Ovary (tissue), 10 donors: ENCODE measurements at places on chromosomes 1 and 21.

- no peak for DNase-seq
Measured at GRCh38 chr1:71001624-71002023, 46.0 kb downstream of the PTGER3 start.

GRCh38 chr1:40122855-40123254 is 25.8 kb upstream of the PPT1 start:
- no peak for DNase-seq

DNA sequence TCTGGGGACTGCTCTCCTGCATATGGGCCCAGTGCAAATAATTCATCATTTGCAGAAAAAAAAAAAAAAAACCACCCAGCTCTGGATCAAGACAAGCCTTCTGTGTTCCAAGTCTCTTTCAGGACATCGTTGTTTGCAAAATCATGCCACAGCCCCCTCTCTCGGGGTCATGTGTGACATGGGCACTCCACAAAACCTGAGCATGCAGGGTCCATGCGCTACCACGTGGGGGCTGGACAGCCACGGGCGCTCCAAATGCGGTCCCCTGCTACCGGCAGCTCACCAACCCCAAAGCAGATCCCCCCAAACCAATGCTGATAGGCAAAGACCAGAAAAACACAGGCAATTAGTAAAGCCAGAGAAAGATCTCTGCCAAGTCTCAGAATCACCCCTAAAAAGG is 17.6 kb downstream of the NPHP4 start:
- no peak for DNase-seq

DNA sequence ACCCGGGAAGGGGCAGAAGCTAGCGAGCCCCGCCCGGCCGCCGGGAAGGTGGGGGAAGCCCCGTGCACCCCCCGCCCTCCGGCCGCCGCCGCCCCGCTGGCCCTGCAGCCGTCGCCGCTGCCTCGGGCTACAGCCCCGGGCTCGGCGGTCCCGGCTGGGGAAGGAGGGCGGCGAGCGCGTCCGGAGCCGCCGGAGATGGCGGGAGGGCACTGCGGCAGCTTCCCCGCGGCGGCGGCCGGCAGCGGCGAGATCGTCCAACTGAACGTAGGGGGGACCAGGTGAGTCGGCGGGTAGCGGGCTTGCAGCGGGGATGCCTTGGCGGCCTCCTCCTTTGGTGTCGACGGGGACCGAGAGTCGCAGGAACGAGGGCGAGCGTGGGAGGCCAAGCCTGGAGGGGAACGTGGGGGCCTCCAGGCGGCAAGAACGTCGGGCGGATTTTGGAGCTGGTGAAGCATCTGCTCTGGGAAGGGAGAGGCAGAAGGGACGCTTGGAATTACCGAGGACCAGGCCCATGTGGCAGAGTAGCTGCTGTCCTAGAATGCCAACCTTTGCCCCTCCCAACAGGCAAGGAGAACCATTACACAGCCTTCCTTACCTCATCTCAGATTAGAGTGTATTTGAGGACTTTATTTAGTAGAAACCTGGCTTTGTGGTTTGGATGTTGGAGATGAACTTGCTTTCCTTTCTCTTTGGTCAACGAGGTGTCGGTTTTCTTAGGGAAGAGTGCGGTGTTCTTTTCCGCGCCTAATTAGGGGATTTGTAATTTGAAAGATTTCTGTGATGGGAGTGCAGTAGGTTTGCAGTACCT is 591 bp downstream of the KCTD3 start:
- peak; percentile 36 for DNase-seq

DNA sequence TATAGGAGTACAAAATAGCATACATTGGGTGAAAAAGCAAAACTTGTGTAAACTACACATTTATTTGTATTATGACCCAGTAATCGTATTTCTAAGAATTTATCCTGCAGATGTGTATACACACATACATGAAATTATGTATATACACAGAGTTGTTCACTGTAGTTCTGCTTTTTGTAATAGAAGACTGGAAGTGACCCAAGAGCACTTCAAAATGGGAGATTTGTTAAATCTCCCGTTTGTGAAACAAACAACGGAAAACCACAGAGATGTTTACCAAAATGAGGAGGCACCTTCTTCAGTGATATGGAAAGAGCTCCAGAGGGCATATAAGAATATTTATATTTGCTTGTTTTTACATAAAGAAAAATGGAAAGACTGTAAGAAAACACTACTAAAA is 18.0 kb upstream of the MNDA start:
- no peak for DNase-seq

DNA sequence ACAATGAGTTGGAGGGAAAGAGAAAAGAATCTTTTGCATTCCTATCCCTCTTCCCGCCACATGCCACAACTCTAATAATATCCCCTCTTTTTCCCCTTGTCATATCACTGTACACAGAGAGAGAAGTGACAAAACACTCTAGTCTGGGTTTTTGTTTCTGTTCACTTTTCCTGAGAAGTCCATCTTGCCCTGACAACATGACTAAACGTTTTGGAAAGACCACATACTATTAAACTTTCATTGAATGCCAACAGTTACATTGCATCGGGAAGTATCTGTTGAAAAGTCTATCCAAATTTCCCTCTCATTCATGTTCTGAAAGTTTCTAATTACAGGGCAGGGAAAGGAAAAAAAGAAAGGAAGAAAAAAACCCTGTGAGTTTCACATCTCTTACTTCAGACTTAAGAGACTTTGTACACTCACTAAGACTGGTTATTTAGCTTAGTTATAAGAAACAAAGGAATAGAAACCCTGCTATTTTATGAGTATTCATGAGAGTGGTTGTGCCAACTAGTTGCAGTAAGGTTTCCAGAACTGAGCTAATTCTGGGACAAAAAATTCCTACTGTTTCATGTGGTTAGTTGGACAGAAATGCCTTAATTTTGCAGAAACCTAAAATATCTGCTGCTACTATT is 16.9 kb downstream of the PLA2G4A start:
- DNase-seq = no peak

DNA sequence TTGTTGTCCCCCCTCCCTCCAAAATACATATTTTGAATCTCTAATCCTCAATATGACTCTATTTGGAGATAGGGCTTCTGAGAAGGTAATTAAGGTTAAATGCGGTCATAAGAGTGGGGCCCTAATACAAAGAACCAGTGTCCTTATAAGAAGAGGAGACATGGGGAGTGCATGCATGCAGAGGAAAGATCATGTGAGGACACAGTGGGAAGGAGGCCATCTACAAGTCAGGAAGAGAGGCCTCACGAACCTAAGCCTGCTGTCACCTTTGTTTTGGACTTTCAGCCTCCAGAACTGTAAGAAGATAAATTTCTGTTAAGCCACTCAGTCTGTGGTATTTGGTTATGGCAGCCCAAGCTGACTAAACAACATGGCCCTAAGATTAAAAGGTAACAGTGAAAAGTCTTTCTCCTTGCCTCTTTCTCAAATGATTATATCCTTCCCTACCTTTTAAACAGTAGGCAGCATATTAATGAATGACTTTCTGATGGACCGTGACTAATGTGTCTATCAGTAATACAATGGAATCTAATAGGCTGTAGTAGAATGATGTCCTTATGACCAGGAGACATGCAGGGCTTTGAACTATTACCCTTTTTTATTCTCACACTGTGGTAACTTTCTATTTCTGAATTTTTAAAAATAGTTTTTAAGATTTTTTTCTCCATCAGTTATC is 40.6 kb upstream of the ST6GALNAC3 start:
- DNase-seq = no peak

DNA sequence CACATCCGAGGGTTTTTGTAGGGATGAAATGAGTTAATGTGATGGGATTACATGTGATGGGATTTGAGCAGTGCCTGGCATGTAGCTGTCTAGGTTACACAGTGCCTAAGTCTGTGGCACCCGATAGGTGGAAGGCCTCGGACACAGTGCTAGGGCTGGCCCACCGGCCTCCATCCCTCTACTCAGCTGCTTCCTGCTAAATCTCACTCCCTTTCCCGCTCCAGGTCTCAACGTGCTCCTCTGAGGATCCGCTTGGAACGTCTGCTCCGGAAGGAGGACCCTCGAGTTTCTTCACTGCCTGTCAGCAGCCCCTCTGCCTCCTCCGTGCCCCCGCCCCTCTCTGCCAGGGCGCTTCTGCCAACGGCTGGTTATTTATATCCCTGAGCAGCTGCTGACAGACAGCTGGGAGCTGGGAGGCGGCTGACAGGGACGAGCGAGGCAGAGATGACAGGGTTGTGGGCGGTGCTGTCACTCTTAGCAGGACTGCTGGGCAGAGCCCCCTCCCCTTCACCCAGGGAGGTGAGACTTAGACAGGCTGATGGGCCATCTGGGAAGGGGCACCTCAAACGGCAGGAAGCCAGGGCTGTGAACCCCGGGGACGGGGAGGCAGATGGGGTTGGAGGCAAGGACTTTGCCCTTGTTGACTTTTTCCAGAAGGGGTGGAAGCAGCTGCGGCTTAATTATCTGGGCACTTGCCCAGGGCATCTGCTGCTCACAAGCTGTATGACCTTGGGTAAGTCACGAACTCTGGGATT is 26.6 kb upstream of the LRRN2 start:
- DNase-seq = no peak

GRCh38 chr21:43596616-43597015 is 62.7 kb downstream of the HSF2BP start:
- DNase-seq = no peak

DNA sequence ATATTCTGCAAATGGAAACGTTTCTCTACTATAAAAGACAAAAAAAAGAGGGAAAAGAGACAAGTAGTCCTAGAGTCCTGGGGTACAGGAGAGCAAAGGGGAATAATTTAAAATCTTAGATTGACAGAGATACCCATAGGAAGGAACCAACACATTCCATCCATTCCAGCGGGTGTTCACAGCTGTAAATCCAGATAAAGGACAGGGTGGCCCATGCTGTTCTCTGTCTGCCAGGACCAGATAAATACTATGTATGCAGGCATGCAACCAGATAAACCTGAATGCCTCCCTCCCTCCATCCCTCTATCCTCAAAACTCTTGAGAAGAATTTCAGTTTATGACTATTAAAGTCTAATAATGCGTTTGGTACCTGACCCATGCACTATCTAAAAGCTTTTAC is 131.8 kb downstream of the PTPN14 start:
- DNase-seq = no peak

DNA sequence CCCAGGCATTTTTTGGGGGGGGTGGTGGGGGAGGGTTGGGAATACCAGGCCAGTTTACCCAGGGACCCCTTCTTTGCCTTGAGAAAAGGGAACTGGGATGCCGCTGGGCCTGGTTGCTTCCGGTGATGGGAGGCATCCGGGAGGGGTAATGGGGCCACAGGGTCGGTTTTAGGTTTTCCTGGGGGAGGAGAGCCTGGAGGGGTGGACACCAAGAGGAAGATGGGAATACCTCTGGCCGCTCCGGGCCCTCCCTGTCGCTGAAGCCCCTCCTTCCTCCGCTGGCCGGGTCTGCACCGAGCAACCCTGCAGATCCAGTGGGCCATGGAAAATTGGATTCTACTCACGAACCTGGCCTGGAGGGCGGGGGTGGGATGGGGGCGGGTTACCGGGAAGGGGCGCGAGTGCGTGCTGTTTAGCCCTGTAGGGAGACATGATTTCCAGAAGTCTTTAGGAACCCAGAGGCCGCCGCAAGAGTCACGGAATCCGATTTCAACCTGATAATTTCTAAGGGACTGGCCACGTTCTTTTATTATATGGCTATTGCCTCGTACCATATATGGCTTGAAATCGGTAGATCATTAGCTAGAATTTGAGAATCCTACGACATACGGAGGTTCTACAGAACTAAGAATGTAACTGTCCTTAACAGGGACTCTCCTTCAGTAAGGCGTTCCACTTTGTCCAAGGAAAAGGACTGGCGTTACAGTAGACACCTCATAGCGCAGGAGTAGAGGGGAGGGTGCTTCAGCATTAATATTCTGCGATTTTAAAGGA is 749 bp downstream of the AKIRIN1 start:
- no peak for DNase-seq

- no peak for DNase-seq
Measured at GRCh38 chr21:31514598-31514997, 144.9 kb upstream of the SOD1 start.

DNA sequence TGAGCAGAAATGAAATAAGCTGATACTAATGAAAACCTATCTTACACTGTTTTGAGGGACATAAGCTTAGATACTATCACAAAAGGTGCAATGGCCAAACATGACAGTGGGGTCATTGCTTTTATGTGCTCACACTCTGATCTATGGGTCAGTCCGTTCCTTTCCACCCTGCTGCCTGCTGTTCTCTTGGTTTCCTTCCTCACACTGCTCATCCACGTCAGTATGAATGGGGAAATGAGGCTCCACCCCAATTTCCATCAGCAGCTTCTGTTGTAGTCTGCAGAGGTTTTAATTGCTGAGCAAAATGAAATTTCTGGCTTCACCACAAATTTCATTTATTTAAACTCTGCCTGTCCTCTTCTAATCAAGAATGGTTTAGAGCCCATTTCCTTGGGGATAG is 155.2 kb downstream of the GABPA start:
- DNase-seq = no peak

DNA sequence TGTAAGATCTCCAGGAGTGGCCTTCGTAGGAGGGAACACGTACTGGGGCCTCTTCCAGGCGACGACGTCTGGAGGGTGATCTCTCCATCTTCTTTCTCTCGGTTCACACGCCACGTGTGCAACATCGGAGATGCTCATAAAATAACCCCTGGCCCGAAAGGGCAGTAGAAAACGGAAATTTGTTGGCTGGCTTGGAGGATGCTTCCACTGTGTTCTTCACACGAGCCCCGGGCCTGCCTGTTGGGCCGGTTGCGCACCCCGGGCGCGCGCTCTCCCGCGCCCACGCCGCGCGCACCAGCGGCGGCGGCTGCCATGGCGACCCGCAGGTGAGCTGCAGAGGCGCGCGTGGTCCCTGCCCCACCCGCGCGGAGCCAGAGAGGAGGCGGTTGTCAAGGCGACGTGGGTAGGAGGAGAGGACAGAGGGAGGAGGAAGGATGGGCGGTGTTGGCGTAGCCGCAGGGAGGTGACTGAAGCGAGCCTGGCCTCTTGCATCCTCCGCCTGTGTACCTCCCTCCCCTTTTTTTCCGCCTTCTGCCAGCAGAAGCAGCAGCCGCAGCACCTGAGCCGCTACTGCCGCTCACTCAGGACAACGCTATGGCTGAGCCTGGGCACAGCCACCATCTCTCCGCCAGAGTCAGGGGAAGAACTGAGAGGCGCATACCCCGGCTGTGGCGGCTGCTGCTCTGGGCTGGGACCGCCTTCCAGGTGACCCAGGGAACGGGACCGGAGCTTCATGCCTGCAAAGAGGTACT is at the start of gene ELAPOR1:
Gene ELAPOR1 (plus strand): TSS at position 526 of the 752 bp plus-strand sequence. CDS start 69 bp downstream, at position 595.
- DNase-seq = peak; percentile 37
